Right ventricle myocardium inferior (tissue), 1 donor: ENCODE measurements at places on chromosomes 1 and 21. TPM values are rescaled to one million over a fixed set of nuclear protein-coding genes. Genes with fewer than 3 reads are reported as not detected.

DNA sequence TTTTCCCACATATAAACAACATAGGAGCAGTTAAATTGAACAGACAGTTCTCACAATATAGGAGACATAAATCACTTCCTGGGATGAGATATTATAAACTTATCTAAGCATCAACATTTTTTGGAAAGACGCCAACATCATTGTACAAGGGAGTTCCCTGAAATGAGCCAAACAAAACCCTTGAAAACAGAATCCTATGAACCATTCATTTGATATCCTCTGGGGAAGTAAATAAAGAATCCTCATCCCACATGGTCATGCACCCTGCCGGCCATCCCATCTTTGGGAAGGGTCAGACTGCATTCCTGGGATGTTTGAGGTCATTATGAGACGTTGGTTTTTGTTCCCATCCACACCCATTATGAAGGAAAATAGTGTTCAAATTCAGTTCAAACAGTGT, 111.8 kb upstream of the USP25 start:
- DNase-seq: no peak

GRCh38 chr1:5948681-5949005, 43.6 kb downstream of the NPHP4 start:
- no peak for DNase-seq

The ERICH3 gene
- total RNA-seq: not detected

DNA sequence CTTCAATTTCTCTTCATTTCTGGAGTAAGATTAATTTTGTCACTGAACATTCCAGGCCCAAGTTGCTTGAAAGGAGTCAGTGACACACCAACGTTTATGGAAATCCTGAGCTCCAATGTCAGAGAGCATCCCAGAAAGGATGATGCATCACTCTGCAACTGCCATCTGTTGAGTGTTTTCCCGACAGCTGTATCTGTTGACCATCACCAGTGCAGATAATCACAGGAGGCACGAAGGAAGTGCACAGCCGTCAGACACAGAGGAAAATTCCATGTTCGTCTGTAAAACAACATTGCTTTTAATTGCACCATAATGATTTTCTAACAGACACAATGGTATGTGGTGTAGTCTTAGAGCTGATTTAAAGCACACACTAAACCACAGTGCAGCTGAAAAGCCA, 376.7 kb upstream of the ADGRL2 start:
- DNase-seq: no peak

DNA sequence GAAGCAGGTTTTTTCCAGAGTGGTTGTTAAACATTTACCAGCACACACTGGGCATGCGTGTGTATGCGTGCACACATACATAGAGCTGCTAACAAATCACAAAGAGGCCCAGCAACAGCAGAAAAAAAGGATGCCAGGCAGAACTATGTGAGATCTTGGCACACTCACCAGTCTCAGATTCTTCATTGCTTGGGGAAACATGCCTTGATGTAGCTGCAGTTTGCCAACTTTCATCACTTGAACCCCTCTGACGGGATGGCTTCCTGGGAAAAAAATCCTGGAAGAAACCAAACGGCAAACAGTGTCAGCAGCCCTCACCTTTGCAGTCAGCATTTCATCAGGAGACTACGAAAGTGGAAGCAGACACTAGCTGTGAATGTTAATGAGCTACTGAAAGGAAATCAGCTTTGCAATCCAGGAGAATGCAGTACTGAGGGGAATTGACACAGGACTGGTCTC, 609.1 kb downstream of the KIF26B start:
- DNase-seq: no peak
